ENCODE measurements at places on chromosomes 16 and 17. TPM values are rescaled to one million over a fixed set of nuclear protein-coding genes. Genes with fewer than 3 reads are reported as not detected.
A peak's percentile ranks its signal among the peaks of the same experiment; 100 is the strongest.

PROCA1 gene
- 2.7 TPM for total RNA-seq

DNA sequence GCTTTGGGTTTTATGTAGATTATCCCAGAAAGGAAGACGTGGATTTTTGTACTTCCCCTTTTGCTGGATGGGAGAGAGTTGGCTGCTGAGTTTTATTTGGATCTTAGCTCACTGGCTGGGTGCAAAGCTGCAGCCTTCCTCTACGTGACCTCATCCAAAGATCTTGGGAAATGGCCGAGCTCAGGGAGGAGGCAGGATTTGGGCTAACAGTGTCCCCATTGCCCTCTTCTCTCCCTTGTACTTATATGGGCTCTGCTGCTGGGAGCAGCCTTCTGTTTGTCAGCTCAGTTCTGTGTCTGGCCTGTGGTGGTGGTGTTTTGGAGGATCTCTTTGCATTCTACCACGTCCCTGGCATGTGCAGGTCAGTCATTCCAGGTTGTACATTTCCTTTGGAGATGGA lies 2.0 kb downstream of the AOC3 start:
- no peak for DNase-seq

GPR142 gene
- total RNA-seq = not detected

GRCh38 chr17:73017658-73018057 lies 74.8 kb downstream of the SLC39A11 start:
- peak; percentile 71 for DNase-seq

- DNase-seq = no peak
Measured at GRCh38 chr17:40472733-40473452, 28.5 kb downstream of the TNS4 start.

DNA sequence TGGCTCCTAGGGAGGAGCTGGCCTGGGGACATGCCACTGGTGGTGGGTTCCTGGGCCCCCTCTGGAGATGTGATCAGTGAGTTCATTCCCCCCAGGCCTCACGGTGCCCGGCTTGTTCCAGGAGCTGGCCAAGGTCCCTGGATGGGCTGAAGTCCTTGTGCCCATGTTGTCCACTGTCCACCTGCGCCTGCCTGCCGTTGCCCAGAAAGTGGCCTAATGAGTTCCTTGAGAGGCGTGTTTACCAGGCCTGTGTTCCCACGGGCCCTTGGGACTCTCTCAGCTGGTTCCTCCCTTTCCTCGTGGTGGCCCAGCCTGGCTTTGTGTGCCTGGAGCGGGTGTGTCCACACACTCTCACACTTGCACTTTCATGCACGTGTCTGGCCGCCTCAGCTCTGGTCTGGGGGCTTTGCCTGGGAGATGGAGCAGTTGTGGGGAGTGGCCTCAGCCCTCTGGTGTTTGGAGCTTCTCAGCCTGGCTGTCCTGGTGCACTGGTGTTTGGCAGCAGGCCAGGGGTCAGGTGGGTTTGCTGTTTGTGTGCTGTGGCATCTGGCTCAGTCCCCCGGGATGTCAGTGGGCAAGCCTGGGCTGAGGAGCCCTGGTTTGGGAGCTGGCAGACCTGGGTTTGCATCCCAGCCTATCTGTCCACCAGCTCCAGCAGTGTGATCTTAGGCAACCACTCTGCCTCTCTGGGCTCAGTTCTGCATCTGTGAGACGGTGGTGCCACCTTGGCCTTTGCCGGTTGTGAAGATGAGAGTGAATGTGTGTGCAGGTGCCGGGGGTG lies 18.0 kb downstream of the ADCY7 start:
- no peak for DNase-seq

- DNase-seq = peak; percentile 32
Measured at GRCh38 chr17:53721101-53721500, 101.6 kb upstream of the KIF2B start.

DNA sequence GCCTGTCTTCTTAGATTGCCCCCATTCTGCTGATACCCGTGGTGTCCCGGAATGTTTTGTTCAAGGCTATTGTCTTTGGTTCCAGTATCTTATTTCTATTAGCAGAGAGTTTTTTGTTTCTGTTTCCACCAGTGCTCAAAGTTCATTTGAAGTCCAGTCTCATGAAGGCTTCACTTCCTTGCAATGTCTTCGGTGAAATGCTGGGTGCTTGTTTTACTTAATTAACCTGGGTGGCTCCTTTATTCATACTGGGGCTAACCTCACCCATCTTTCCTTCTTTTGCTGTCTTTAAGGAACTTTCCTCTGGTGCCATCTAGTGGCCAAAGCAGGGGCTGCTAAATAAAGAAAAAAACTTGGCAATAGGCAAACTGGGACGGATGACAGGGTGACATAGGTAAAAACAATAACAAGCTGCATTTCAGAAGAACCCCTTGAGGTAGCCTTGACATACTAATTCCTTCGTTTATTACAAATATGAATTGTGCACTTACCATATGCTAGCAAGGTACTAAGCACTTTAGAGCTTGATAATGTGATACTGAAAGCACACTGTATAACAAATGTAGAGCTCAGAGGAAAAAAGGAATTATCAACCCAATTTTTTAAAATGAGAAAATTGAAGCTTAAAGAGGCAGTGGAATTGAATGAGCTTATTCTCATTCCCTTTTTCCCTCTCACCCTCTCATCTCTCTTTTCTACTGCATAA lies 2.8 kb upstream of the SMIM36 start:
- peak; percentile 26 for DNase-seq

DNA sequence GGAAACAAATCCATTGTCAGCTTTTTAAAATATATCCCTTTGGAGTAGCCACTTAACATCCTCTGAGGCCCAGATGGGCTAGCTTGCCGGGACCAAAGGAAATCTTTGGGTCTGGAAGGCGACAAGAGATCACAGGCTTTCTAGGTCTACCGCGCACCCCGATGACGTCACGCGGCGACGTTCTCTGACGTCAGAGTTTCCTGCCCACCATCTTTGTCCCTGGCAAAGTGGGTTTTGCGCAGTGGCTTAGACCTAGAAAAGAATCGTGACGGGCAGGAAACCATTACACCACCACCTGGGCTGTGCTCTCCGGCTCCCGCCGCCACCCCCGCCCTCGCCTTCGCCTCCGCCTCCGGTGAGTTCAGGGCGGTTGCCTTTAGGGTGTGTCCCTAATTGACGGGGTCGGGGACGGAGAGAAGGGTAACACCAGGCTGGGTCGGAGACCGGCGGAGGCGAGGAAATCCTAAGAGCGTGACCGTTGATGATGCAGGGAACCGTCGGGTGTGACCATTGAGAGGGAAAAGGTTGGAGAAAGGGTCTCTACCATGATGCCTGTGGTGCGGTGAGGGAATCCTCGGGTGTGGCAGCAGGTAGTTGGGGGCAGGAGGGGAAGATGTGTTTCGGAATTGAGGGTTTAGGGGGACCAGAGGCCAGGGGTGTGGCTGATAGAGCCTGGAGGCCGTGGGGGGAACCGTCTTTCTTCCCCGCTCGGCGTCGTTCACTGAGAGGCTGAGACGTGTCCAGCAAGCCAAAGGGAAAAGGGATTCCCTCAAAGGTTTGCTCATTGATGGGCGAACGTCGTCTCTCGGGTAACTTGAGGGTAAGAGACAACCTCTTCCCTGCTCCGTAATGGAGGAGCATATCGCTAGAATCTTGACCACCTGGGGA lies at the start of gene AP2B1:
AP2B1 (plus strand) TSS at position 249 of the 888 bp plus-strand sequence. CDS start 6,709 bp downstream, outside the sequence.
- peak; percentile 89 for DNase-seq

DNA sequence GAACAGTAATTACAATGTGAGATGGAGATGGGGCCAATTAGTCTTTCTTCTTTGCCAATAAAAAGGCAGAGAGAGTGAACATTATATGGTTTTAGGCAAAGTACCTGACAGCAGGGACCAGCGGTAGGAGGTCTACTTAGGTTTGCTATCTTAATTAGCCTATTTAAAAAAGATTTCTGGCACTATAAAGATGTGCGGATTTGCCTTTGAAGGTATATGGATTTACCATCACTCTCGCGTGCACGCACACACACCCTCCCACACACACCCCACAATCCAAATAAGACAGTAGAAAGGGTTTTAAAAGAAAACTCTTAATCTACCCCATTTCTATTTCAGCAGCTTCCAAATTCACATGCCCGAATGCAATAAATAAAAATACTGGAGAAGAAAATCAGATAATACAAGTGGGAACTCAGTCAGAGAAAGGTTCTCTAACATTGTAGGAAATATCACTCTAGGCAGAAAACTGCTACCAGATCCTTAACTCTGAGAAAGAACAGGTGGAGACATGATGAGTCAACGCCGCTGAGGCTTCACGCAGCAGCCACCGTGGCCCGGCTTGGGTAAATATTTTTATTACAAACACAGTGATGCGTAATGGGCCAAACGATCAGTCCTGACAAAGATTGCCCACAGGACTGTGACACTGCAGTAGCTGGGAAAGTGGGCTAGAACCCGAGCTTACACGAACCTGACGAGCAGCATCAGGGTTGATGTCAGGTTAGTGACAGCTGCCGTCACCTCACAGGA lies 66.6 kb upstream of the AXIN2 start:
- peak; percentile 71 for DNase-seq

DNA sequence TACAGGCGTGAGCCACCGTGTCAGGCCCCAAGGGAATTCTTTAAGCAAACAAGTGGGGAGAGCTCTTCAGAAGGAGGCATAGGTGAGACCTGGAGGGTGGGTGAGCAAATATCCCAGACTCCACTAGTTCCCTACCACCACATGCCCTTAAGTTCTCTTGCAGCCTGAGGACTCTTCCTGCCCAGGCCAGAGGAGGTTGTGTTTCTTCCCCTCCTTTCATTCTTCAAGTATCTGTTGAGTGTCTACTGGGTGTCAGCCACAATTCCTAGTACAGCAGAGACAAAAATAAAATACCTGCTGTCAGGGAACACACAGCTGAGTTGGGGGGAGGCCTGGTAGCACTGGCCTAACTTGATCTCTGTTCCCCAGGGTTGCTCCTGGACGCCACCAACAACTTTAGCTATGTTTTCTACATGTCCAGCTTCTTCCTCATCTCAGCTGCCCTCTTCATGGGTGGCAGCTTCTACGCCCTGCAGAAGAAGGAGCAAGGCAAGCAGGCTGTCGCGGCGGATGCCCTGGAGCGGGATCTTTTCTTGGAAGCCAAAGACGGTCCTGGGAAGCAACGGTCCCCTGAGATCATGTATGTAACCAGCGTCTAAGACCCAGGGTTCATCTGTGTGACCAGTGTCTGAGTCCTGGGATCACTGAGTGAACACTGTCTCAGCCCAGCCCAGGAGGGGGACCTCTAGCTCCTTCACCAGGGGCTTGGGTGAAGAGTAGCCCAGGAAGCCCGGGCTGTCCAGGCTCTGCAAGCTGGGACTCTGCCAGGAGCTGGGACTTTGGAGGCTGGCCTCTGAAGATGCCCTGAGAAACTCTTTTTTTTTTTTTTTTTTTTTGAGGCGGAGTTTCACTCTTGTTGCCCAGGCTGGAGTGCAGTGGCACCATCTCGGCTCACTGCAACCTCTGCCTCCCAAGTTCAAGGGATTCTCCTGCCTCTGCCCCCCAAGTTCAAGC lies 5.9 kb upstream of the ARMC7 start:
- no peak for DNase-seq

GRCh38 chr17:52227926-52228325 lies 69.4 kb upstream of the CA10 start:
- no peak for DNase-seq

GRCh38 chr17:1010086-1010450 lies 13.1 kb downstream of the TIMM22 start:
- DNase-seq = no peak

DNA sequence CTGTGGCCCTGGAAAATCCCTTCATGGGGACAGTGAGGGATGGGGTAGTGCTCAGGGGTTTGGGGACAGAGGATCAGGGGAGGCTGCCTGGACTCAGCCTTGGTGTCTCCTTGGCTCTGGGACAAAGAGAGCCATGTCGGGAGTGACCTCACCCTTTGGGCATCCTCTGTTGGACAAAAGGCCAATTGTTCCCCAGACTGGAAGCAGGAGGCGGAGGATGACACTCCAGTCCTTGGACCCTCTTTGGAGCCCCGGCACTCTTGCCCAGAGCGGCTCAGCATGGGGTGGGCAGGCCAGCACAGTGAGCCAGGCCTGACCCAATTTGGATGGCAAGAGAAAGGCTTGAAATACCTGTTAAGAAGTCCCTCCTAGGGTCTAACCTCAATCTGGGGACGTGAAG lies 39.4 kb upstream of the PHB1 start:
- DNase-seq = peak; percentile 40

- no peak for DNase-seq
Measured at GRCh38 chr16:54928411-54929089, 2.1 kb upstream of the IRX5 start.

GRCh38 chr17:75326226-75326848 lies 37.1 kb upstream of the SLC25A19 start:
- peak; percentile 67 for DNase-seq

DNA sequence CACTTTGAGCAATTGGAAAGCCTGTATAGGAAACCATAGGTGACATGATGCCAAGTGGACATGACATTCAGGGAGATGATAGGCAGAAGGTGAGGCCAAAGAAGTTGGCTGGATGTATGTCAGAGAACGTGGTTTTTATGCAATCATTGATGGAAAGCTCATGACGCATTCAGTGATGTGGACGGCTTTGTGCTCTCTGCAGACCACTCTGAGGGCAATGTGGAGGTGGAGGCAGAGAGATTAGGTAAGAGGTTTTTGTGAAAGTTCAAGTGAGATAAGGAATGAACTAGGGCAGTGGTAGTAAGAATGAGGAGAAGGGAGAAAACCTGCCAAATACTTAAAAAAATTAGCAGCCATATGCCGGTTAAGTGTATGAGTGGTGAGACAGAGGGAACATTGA lies 99.0 kb downstream of the PRKCA start:
- no peak for DNase-seq

ABCC3 gene
- total RNA-seq = 0.41 TPM

DNA sequence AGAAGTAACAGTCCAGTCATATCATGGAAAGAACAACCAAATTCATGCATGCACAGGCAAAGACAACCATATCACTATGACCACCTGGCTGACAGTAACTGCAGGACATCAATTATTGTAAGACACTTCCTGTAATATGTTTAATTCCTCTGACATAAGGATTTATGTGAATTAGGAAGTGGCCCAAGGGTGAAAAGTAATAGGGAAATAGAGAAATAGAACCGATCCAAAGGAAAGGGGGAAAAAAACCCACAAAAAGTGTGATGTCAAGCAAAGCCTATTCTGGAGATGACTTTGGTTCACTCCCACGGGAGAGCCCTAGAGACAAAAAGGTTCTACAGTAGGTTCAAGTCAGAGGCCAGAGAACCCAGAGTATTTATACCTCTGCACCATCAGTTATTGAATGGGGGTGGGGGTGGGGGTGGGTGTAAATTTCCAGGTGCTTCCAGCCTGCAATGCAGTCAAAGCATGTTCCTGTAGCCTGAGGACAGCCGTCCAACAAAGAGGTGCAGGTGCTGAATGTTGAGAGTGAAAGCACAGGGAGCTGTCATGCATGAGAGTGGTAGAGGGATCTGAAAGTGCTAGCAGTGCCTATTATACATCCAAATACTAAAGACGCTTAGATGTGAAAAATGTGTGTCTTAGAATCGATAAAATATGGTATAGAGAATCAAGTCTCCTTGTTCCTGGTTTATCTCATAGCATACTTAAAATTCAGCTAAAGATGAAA lies 95.6 kb upstream of the HLF start:
- DNase-seq = no peak

DNA sequence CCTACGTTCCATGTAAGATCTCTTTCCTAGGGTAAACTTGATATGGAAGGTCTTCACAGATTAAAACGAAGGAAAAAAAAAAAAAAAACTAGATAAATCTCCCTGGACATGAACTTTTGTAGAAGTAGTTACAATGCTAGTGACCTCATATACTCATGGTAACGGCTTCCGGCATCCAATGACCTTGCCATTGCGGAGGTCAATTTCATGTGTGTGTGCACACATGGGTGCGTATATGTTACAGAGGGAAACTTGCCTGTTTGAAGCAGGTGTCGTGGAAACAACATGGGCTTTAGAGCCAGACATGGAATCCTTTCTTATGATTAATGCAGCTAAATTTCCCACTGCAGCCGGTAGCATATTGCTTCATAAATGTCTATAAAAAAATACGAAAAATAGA lies 435.5 kb downstream of the MAF start:
- DNase-seq = no peak

Measured in astrocyte (in vitro differentiated cells and primary cell).